ENCODE measurements at places on chromosomes 16 and 17.

GRCh38 chr16:72169708-72170107 lies 2.2 kb downstream of the PMFBP1 start:
- DNase-seq: no peak

DNA sequence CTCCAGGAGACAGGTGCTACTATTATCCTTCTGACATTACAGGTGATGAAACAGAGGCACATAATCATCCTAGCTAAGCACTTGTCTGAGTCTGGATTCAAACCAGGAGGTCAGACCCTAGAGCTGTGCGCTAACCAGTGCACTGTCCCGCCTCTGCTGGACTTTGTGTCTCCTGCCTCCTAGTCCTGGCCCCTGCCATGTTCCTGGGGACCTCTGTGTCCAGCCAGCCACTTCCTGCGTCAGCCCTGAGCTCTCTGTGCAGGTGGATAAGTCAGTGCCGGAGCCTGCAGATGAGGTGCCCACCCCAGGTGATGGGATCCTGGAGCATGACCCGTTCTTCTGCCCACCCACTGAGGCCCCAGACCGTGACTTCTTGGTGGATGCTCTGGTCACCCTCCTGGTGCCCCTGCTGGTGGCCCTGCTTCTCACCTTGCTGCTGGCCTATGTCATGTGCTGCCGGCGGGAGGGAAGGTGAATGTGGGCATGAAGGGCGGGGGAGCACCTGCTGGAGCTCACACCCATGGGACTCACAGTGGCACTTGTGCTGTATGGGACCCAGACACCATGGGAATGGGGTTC lies 4.2 kb downstream of the SGCA start:
- DNase-seq: no peak

GRCh38 chr17:56914581-56915273 lies 878 bp upstream of the TRIM25 start:
- DNase-seq: no peak

DNA sequence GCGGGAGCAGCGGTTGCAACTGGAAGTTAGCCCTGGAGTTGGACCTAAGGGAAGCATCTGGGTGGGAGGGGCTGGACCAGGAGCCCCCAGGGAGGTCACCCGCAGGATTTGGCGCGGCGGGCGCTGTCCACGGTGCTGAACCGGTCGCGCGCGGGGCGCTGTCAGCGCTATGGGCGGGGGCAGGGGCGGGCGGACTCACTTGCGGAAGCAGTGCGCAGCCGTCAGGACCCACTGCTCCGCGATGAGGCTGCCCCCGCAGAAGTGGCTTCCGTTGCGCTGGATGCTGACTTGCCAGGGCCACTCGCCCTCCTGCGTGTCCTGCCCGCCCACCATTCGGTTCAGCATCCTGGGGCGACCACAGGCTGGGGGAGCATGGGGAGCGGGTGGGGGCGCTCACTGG lies 4.5 kb downstream of the PRSS27 start:
- no peak for DNase-seq

DNA sequence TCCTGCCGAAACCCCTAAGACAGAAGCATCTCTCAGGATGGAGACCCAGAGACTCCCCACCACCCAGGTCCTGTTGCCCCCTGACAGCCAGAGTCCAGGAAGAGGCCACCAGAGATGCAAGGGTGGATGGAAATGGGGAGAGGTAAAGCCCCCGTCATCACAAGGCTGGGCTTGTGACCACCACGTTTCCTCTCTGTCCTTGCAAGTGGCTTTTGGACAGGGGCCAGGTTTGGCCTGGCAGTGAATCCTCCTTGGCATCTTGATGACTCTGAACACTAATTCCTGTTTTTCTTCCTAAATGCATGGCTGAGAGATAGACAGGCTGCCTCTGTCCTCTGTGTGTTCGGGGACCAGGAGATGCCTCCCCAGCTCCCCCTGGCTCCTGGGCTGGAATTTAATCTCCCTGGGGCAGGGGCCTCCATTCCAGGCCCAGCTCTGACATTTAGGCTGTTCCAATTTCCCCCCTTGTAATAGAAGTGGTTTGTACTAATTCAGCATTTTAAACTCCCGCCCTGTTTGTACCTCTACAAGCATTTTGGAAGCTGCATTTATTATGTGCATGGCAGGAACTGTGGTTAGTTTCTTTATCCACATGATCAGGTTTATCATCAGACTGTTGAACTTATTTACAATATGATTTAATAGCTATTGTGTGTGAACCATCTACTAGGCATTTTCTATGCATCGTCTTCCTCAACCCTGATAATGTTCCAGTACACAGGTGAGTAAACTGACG lies 116.1 kb upstream of the IRX6 start:
- no peak for DNase-seq

- no peak for DNase-seq
Observed at GRCh38 chr16:15440852-15441251, 6.5 kb downstream of the BMERB1 start.

GRCh38 chr17:78884148-78884825 lies 18.7 kb downstream of the CEP295NL start:
- no peak for DNase-seq

DNA sequence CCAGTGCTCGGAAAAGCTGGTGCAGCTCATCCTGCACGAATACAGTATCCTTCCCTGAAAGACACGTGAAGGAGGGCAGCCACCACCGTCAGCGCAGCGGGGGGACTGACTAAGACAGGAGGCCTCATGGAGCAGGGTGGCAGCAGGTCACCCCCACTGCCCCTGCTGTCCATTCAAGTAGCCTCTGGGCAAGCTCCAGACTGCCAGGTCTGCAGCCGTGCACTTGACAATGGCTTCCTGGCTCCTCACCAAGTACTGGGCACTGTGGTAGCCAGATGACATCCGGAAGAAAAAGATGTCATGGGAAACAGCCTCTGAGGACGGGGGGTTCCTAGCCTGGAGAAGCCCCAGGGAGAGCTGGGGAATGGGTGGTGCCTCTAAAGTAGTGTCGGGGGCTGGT lies 7.9 kb upstream of the MYO15A start:
- DNase-seq: no peak

GRCh38 chr16:53896722-53897121 lies 192.8 kb downstream of the FTO start:
- DNase-seq: no peak

Data from HS-27A (cell line).